ENCODE measurements at places on chromosomes 5 and 9.
A peak's percentile ranks its signal among the peaks of the same experiment; 100 is the strongest.

DNA sequence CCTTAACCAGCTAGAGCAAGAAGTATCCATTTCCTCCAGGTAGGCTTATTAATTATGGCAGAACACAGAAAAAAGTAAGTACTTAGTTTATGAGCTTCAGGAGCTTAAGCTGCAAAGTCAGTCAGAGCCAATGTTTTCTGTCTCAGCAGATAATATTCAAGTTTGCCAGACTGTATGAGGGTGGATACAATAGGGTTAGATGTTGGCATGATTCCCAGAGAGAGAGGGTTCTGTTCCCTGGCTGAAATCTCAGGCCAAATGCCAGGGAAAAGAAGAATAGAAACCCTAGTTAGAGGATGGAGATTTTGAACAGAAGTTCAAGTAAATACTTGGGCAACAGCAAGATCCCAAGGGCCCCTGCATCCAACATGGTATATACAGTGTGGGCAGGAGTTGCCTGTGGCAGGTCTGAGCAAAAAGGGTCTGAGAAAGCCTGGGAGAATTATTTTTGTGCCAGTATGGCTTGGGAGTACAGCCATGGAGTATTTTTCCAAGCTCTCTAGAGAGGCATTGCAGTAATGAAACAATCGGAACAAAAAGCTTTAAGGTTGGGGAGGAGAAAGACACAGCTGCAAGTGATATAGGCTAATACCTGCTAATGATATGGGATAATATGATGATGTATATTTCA is 31.0 kb upstream of the ISOC1 start:
- no peak for DNase-seq

- peak; percentile 85 for DNase-seq
Measured at GRCh38 chr9:83166372-83166771, 103.4 kb upstream of the RASEF start.

DNA sequence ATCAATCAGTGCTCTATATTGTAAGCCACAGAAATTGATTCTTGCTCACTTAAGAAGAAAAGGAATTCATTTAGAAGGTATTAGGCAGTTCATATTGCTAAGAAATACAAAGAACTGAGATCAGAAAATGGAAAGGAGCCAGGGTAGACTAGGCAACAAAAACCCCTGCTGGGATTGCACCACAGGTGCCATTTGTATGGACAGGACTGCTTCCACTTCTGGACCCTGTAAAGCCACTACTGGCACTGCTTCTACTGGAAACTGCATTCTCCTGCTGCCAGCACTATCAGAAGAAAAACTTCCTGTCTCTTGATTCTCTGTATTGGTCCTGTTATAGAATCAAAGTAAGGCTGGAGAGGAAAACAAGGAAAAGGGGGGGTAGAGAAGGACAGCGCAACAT is 45.9 kb downstream of the CERT1 start:
- no peak for DNase-seq

DNA sequence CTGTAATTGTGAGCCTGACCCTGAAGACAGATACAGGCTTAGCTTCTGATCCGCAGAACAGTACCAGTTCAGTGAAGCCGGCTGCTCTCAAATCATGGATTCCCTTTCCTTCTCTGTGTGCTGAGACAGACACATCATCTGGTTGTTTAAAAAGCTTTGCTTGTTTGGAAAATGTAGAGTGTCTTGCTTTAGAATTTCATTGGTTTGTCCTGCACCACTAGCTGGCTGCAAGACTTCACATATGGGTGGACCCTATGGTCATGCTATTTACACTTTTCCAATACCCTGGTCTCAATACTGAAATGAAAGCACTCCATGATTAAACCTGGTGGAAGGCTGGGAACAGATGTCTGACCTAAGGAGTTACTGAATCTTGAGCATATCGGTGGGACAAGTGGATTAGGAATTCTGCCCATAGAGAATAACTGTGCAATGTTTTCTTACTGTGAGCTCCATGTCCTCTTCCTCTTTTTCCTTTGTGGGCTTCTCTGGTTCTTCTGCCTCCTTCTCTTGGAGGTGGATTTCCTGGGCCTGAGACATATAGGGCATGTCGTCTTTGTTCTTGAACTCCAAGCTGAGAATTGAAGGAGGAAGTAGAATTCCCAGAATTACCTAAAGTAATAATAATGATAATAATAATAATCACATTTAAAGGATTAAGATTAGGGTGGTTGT is 201.1 kb upstream of the KLF9 start:
- no peak for DNase-seq

GRCh38 chr5:154403234-154403633 is 42.6 kb upstream of the SAP30L start:
- no peak for DNase-seq

GRCh38 chr9:121671612-121672155 is 20.2 kb downstream of the DAB2IP start:
- no peak for DNase-seq
